ENCODE measurements at places on chromosomes 11 and 22.

DNA sequence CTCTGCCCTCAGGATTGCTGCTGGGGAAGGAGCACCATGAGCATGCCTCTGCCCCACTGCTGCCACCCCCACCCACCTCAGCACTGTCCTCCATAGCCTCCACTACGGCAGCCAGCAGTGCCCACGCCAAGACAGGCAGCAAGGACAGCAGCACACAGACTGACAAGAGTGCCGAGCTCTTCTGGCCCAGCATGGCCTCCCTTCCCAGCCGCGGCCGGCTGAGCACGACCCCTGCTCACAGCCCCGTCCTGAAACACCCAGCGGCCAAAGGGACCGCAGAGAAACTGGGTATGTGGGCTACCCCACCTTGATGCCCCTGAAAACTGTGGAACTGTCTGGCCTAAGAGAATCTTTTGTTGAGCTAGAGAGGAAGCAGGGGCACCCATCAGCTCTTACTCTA lies 101.0 kb downstream of the AMOTL1 start:
- no peak for DNase-seq

- no peak for DNase-seq
Measured at GRCh38 chr11:33894398-33894746, 2.5 kb upstream of the LMO2 start.

DNA sequence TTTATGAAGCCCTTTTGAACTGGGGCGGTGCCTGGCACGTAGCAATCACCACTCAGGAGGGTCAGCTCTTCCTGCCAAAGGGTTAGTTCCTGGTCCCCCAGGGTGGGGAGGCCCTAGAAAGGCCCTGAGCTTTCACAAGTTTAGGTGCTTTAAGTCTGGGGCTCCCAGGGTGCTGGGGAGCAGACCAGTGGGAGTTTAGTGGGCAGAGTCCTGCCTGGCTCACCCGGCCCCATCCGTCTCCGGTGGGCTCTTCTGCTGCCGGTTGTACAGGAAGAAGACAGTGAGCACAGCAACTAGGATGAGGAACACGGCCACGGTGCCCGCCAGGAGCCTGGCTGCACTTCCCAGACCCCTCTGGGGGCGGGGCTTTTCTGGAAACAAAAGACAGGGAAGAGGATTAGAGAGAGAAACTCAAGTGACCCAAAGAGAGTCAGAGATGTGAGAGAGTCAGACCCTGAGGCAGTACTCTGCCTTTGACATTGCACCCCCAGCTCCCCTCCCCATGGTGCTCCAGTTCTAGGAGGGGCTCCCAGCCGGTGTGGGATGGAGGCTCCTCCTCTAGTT lies 89.3 kb downstream of the NECTIN1 start:
- DNase-seq: no peak

DNA sequence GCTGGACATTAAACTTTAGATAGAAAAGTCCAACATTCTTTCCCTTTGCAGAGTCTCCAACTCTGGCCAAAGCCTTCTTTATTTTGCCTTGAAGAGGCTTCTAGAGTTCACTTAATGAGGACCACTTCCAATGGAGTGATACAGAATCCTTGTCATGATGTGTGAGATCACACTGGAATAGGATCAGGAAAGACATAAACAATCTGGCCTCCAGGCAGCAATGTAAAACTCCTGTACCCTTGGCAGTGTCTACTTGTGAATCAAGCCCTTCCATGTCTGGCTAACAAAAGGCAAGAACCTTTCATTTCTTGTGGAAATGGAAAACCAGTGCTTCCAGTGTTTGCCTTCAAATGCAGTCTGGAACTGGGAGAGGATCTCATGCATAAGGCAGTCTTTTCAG lies 56.5 kb upstream of the FIBIN start:
- DNase-seq: no peak

- no peak for DNase-seq
Measured at GRCh38 chr11:126039485-126040271, 23.0 kb downstream of the CDON start.

DNA sequence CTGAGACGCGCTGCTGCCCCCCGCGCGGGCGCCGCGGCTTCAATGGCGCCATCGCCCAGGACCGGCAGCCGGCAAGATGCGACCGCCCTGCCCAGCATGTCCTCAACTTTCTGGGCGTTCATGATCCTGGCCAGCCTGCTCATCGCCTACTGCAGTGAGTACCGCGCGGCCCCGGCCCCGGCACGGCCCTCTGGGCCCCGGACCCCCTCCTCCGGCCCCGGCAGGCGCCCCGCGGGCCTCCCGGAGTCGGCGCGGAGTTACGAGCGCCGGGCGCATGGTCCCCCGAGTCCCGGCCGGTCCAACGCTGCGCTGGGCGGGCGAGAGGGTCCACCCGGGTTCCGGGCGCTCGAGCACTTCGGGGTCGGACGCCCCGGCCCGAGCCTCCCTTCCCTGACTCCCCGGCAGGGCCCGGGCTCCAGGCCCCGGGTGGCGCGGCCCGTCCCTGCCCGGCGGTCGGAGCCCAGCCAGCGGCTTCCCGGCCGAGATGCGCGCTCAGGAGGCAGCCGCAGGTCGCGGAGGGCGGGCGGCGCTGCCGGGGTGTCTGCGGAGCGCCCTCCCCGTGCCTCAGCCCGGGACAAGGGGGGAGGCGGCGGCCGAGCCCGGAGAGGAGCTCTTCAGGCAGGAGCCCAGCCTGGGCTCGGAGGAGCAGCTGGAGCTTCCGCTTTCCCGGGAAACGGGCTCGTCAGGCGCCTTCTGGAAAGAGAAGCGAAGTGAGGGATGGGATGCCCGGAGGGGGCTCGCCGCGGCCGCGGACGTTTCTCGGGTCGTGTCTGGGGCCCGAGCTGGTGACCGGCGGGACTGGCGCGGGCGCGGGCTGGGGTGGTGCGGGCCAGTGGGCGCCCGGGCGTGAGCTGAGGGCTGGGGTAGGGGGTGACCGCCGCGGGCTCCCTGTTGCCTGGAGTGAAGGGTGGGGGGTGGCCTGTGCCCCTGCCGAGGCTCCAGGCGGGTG lies 1337.8 kb downstream of the BRD1 start:
- DNase-seq: no peak

DNA sequence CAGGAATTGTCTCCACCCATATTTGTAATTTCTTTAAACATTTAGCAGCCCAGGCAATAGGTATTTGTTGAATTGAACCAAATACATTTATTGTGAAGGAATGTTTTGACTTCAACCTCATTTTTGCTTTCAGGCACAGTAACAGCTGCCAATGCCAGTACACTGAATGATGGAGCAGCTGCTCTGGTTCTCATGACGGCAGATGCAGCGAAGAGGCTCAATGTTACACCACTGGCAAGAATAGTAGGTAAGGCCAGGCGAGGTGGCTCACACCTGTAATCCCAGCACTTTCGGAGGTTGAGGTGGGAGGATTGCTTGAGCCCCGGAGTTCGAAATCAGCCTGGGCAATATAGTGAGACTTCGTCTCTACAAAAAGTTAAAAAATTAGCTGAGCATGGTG lies 20.9 kb downstream of the ACAT1 start:
- no peak for DNase-seq

- no peak for DNase-seq
Measured at GRCh38 chr11:10599388-10600175, 31.1 kb upstream of the LYVE1 start.

GRCh38 chr11:45906096-45906682 lies 882 bp downstream of the FREY1 start:
- no peak for DNase-seq

GRCh38 chr11:129346916-129347315 lies 28.7 kb upstream of the BARX2 start:
- no peak for DNase-seq

DNA sequence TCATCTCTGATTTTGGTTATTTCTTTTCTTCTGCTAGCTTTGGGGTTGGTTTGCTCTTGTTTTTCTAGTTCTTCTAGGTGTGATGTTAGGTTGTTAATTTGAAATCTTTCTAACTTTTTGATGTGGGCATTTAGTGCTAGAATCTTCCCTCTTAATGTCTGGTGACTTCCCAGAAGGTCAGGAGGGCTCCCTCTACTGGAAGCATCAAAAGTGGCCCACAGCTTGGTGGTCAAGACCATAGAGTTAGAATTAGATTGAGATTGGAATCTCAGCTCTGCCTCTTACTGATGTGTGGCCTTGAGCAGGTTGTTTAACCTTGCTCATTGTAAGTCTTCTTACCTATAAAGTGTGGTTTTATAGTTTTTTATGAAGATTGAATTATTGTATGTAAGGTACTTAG lies 99.3 kb downstream of the FDX1 start:
- DNase-seq: no peak

DNA sequence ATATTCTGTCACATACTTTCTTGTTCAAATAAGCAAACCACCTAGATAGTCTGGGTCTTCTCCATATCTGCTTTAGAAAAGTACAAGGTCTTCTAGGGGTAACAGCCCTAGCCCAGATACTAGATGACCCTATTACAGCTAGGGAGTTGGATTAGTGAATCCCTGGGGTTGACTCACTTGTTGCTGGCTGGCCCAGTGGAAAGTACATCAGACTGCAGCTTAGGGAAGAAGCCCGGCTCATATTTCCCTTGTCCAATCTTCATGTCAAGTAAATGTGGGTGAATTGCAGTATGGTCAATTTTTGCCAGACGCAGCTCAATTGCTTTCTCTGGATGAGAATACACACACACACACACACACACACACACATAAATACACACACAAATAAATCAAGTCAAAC lies 79.1 kb upstream of the SCUBE2 start:
- no peak for DNase-seq

DNA sequence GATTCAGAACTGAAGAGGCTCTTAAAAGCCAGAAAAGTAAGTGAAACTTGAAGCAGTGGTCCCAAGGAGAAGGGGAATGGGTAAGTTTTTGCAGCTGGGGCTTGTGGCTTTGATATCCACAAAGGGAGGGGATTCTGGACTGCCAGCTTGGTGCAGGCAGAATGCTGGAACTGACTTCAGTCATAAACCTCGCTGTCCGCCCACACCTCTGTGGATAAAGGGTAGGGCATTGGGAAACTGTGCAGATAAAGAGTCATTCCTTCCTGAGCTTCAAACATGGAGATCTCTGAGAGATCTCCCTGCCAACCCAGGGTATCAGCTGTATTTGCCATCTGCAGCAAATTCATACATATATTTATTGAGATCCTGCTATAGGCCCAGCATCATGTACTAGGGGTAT lies 124.3 kb upstream of the OR9Q1 start:
- no peak for DNase-seq

DNA sequence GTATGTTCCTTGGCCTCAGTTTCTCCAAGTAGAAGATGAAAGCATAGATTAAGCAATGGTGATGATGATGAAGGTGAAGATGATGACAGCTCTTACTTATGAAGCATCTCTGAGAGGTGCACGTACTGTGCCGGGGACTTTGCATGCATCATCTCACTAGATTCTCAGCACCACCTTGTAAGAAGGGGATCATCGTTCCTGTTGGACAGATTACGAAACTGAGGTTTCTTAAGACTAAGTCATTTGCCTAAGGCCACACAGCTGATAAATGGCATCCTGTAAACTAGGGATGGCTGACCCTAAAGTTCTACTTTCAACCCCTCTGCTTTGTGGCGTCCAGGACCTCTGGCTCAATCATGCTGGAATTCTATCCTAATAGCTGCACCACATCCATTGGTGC lies 8.7 kb downstream of the MS4A15 start:
- DNase-seq: no peak

GRCh38 chr11:66052664-66052982 lies 459 bp downstream of the SF3B2 start:
- no peak for DNase-seq

Measured in CD4-positive, CD25-positive, alpha-beta regulatory T cell (primary cell).